ENCODE measurements at places on chromosomes 4 and X.

- DNase-seq: no peak
These were observed 85.5 kb upstream of the TET2 start for GRCh38 chr4:105061136-105061696.

- no peak for DNase-seq
These were observed 46.9 kb upstream of the PABPC1L2A start for GRCh38 chrX:73126240-73126639.

DNA sequence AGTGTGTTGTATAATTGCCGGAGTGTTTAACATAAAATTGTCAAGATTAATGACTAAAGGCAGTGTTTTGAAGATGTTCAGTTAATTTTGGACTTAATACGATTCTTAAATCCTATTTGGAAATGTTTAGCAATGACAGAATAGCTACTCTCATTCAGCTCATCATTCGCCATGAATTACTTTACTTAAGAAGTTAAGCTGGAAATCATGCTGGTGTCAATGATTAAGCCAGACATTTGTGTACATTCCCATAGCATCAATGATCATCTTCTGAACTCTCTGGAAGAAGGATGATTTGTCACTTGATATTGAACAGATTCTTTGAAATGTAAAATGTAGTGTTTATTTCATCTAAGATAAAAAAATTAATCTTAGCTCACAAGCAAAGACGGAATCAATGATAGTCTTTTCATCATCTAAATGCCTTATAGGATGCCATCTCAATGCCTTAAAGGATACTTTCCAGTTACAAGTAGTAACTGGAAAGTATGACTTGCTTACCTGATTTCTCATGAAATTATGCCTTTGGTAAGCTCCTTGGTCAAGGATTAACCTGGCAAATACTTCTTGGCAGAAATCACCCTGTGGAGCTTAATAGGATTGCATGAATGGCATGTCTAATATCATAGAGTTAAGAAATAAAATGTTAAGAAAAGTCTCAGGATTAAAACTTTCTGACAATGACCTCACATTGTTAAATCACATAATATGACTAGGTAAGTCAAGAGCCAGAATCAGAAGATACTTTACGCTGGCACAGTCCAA is 515.5 kb upstream of the AGA start:
- DNase-seq: no peak

DNA sequence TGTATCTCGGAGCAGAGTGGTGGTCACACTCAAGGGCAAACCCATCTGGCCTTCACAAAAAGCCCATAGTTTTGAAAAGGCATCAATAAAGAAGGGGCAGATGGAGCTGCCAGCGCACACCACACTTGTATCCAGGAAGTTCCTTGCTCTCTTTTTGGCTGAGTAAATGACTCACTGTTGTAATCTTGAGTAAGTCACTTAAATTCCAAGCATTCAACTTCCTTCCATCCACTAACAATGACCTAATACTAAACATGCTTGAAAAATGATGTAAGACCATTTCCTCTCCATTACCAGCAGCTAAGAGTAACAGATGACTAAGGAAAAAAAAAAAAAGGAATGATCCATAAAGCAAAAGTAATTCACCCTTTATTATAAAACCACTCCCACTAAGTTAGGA is 32.4 kb upstream of the MYOZ2 start:
- no peak for DNase-seq

DNA sequence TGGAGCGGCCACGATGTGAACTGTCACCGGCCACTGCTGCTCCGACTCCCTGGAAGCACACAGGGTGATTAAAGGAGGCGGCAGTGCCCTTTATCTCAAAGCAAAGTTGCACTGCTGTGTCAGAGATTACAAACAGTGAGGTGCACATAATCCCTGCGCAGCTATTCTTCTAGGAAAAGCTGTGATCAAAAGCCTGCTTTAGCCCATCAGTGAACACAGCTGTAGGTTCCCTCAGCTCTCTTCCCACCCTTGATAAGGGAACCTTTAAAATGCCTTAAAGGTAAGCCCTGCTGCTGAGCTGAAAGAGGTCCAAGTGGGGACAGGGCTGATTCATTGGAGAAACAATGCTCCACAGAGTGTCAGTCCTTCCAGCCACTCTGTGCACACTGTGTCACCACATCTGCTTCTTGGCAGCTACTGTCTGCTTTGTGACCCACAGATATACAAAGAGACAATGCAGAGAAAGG is 127.6 kb downstream of the EIF4E start:
- DNase-seq: no peak

DNA sequence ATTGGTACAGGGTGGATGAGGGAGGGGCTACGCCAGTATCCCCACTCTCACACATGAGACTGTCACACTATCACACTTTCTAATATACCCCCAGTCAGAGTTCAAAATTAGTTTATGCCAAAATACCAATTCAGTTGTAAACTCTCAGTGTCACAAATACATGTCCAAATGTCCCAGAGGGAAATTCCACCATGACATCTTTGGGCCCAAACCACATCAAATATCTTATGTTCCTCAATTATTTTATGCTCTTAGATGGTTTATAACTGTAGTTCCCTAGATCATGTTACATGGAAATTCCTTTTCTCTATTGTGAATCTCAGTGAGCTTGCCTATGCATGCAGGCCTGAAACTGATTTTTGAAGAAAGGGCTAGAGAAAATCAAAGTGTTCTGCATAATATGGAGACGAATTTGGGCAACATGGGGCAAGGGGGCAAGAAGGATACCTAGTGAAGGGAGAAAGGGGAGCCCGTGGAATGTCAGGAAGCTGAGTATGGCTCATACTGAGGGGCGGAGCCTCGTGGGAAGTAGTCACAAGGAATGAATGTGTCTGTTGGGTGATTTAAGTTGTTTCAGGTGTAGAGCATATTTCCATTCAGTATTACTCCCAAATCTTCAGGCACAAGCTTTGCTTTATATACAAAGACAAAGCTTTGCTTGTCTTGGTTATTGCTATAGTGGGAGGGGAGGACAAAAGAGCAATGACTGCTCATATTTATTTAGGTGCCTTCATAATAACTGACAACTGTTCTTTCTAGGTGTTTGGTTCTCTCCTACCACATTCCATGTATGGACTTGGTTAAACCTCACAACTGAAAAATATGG is 40.8 kb downstream of the CLNK start:
- DNase-seq: no peak

DNA sequence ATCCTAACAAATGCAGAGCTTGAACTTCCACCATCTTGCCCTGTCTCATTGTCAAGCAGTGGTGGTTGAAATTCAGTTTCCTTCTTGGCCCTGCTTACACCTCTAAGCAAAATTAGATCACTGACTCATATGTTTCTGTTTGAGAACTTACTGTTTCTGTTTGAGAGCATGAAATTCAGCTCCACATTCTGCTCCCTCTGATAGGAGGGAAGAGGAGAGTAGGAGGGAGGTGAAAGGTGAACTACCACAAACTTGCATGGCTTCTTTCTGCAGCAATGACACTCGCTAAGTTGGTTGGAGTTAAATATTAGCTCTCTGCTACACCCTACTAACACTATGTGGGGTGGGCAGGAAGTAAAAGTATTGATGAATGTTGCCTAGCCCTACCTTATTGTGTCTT is 117.8 kb upstream of the EDA2R start:
- no peak for DNase-seq

- no peak for DNase-seq
These were observed 24.4 kb upstream of the CFAP299 start for GRCh38 chr4:80311130-80311529.

All from NCI-H446 treated with DMSO at 0.1 percent for 48 hours (cell line).